ENCODE measurements at places on chromosomes 7 and 10.
A peak's percentile ranks its signal among the peaks of the same experiment; 100 is the strongest.

DNA sequence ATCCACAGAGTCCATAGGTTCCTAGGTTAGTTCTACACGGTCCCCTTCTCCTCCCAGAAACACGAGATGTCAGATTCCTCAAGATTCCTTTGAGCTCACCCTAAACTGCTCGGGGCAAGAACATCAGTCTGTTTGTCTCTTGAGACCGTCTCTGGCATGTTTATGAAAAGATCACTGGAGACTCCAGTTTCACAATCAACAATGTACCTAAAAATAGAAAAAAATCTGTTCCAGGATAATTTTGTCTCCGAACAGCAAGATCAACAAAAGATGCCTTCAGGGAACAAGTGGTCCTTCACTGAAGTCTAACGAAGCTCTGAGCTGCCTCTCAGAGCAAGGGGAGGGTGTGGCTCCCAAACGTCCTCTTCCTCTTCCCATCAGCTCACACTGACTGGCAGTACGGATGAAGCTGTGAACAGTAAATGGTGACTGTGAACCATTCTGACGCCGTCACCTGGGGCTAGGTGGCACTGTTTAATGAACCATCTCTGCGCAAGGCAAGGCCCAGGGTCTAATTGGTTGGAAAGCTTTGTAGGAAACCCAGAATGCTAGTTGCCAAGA, 156.2 kb upstream of the LYZL1 start:
- peak; percentile 84 for DNase-seq

GRCh38 chr7:11175887-11176286, 202.2 kb downstream of the PHF14 start:
- DNase-seq, result no peak

DNA sequence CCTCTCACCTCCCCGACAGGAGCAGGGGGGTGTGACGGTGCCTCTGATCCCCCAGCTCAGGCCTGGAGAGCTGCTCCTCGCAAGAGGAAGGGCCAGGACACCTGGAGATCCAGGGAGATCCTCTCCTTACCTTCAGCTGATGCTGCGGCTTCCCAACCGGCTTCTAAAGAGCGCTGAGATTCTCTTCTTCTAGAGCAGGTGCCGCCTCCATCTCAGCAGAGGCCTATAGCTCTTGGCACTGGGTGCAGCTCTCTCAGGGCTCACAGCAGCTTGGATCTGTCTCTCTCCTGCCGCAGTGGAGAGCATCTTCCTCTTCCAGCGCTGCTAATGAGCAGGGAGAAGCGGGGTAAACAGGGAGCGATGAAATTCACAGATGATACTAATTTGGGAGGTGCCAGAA, 189.6 kb upstream of the PLXNA4 start:
- no peak for DNase-seq

DNA sequence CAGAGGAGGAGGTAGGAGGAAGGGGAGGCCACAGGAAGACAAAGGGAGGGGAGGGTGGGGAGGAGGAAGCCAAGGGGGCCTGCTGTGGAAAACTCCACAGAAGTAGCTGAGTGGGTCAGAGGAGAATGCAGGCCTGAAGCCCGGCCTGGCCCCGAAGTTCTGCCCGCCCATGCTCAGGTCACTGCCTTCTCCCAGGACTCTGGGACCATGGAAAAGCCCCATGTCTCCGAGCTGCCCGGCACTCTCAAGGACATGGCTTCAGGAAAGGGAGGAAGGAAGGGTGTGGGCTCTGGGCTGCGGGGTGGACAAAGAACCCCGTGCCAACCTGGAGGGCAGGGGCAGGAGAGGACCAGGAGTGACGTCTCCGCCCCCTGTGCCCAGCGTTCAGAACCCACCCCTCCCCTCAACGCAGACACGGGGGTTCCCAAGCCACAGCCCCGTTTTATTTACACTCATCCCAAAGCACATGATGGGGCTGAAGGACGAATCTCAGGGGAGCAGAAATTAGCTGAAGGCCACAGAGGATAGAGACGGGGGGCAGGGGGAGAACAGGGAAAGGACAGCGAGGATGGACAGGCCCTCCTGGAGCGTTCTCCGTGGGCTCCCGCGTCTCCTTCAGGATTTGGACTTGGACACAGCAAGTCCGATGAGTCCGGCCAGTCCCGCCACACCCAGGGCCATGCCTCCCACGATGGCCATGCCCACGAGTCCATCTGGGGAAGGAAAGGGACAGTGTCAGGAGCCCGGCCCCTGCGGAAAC, 1.8 kb upstream of the CLDN15 start:
- no peak for DNase-seq

DNA sequence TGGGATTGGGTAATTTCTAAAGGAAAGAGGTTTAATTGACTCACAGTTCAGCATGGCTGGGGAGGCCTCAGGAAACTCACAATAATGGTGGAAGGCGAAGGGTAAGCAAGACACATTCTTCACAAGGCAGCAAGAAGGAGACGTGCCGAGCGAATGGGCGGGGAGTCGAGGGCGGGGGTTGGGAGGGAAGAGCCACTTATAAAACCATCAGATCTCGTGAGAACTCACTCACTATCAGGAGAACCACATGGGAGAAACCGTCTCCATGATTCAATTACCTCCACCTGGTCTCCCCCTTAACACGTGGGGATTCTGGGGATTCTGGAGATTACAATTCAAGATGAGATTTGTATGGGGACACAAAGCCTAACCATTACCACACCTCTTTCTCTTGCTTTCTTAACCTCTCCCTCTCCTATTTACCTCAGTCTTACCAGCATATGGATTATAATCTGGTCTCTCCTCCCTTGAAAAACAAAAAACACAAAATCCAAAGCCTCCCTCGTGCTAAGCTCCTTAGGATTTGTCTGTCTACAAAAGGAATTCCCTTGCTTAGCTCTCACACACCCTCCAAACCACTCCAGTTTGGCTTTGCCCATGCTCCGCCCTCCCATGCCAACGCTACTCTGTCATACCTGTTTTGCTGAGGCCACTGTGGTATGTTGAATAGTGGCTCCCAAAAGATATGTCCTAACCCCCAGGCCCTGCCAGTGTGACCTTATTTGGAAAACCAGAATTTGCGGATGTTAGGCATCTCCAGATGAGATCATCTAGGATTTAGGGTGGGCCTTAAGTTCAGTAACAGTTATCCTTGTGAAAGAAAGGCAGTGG, 19.6 kb upstream of the EFCAB10 start:
- DNase-seq, result peak; percentile 85

- no peak for DNase-seq
Observed at GRCh38 chr10:59006511-59007306, 169.7 kb upstream of the PHYHIPL start.

DNA sequence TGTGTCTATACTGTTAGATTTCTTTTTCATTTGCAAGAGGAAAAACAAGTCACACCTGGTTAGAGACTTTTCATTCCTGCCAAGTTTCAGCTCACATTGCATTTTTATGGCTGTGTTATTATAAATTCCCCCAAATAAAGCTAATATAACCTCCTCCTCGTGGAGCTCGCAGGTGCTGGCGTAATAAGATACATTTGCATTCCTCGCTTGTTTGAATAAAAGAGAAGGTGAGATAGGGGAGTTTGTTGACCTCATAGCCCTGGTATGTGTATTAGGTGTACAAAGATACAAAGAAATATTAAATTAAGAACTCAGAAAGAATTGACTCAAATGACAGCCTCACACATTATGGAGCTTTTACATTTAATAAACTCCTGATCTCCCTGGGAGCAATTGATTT, 257.7 kb upstream of the SP8 start:
- DNase-seq, result no peak

- no peak for DNase-seq
Observed at GRCh38 chr10:57186201-57186600, 825.1 kb upstream of the ZWINT start.

- peak; percentile 56 for DNase-seq
Observed at GRCh38 chr7:66921396-66921917, 432 bp downstream of the TMEM248 start.

DNA sequence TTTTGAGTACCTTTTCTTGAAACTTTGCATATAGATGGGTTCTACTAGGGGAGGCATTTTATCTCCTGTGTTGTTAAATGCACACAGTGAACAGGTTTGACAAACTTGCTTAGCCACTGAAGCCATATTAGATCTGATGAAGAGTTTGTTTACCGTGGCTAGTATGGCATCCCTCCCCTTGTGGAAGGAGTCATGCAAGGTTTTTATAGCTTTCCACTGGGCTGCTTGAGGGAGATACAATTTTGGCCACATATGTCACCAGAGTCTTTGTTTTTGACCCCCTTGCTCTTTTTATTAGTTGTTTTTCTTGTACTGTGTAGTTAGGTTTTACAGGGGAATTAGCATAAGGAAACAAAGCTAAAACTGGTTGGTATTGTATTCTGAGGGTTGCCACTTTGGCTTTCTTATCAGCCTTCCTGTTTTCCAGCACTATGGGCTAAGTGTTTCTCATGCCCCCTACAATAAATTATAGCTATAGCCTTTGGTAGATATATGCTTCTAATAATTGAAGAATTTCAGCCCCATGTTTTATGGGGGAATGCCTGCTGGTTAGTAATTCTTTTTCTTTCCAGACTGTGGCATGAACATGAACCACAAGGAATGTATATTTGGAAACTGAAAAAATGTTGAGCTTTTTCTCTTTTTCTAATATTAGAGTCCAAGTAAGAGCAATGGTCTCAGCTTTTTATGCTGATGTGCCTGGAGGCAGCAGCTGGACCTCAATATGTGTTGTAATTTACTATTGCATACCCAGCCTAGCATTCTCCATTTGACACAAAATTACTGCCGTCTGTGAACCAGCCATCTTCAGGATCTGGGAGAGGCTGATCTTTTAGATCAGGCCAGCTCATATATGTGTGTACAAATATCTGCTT, 18.4 kb upstream of the STEAP2 start:
- DNase-seq, result no peak

GRCh38 chr7:149209518-149210269, 14.3 kb downstream of the ZNF282 start:
- no peak for DNase-seq

GRCh38 chr7:157017149-157017548, 6.7 kb upstream of the MNX1 start:
- DNase-seq, result no peak

DNA sequence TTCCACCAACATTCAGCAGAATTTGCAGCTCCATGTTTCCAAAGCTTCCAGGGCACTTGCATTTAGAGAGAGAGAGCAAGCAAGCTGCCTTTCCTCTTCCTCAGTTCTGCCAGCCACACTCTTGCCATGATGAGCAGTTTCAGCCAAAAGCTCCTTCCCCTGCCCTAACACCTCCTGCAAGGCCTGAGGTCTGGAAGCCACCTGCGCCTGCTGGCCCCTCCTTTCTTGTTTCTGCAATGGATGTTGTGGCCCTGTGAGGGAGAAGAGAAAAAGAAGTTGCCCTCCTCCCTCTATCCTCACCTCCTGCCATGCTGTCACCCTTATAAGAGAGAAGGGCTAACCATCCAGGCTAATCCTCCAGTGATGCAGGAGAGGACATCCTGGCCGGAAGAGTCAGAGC, 48.7 kb downstream of the IKZF1 start:
- no peak for DNase-seq

- no peak for DNase-seq
Observed at GRCh38 chr7:24229481-24230226, 54.3 kb upstream of the NPY start.

DNA sequence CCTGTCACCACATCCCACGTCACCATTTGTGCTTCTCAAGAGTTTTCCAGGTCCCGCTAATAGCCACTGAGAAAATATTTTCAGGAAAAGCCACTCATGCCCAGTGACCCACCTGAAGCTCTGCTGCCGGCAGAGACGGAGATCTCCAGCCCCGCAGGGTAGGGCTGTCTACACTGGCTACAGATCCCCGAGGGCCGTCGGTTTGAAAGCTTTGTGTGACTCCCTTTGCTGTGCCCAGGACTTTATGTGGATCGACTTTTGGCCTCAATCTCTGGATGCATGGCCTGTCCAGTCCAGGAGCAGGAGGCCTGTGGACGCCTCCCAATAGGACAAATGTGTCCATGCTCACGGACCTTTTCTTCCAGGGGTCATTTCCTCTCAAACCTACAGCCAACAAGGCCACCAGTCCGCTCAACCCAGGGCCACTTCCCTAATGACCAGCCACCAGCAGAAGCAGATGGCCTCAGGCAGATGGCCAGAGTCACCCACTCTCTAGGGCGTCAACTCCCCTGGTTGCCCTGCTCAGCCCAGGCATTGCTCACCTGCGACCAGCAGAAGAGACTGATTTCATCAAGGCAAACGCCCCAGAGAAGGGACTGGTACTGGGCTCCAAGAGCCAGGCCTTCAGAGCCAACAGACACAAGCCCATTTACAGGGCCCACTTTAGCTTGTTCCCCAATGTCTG, 76.4 kb downstream of the OAT start:
- no peak for DNase-seq

- DNase-seq, result no peak
Observed at GRCh38 chr7:70805360-70805759, 326.6 kb upstream of the GALNT17 start.

DNA sequence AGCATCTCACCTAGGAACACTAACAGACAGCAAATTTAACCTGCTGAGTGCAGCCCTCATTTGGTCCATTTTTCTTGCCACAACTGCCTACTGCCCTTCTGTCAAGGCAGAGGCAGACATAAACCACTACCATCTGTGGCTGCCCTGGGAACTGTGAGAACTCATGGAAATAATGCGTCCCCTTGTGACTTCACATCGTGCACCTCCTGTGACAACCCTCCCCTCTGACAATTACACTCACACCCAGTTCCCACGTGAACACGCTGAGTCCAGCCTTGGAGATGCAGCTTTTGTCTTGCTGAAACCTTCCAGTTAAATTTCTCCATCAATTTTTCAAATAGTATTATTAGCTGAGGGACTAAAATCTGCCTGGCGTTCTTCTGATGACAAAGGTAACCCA, 193.1 kb upstream of the KLF14 start:
- DNase-seq, result no peak

- peak; percentile 37 for DNase-seq
Observed at GRCh38 chr7:106448992-106449859, 164.4 kb upstream of the NAMPT start.

- no peak for DNase-seq
Observed at GRCh38 chr7:28619256-28619655, 206.9 kb downstream of the CREB5 start.

- DNase-seq, result no peak
Observed at GRCh38 chr7:96727534-96728088, 18.0 kb upstream of the SEM1 start.

GRCh38 chr10:30432622-30433305, 1.2 kb upstream of the MAP3K8 start:
- peak; percentile 69 for DNase-seq

DNA sequence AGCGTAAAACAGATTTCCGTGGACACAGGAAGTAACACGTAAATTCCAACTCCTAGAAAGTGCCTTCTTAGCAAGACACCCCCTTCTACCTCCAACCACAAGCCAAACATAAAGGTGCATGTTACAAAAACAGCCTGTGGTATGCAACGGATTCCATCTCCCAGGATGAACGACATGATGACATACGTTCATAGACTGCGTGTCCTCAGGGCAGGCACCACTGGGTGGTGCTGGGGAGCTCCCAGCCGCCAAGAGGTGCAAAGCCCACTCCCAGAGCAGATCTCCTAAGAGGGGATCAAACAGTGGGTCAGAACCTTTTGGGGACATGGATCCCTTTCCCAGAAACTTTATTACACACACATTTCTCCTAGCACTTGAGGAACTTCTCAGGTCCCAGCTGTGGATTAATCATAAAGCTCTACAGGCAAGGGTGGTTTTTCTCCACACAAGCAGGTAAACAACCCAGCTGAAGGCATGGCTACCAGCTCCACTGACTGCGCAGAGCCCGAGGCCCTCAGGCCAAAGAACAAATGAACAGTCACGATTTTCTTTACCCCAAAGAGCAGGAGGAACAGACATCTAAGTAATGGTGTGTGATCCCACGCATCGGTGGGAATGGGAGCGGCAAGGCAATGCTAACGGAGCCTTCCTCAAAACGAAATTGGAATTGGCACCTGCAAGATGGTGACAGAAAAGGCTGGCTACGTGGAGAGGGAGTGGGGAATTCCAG, 13.8 kb downstream of the PSAP start:
- DNase-seq, result no peak
